ENCODE measurements at places on chromosomes 5 and 9. TPM values are rescaled to one million over a fixed set of nuclear protein-coding genes. Genes with fewer than 3 reads are reported as not detected.

TPPP gene
- 7.4 TPM for total RNA-seq

FOXD4L3 gene
- 0.12 TPM for total RNA-seq

SPINK7 gene
- total RNA-seq: not detected

ROPN1L gene
- total RNA-seq: 2.1 TPM

SETX gene
- total RNA-seq: 19.8 TPM

ZNF883 gene
- 0.85 TPM for total RNA-seq

ANKRD33B gene
- total RNA-seq: 11.4 TPM

CCNO gene
- 4.3 TPM for total RNA-seq

SMIM33 gene
- total RNA-seq: not detected

OCLN gene
- total RNA-seq: 14.8 TPM

DTWD2 gene
- 1.2 TPM for total RNA-seq

PLAC8L1 gene
- 0.31 TPM for total RNA-seq

KIF12 gene
- 2.0 TPM for total RNA-seq

APBA1 gene
- total RNA-seq: 0.16 TPM

PITX1 gene
- 31.1 TPM for total RNA-seq

CCL27 gene
- total RNA-seq: not detected

PCDHA10 gene
- total RNA-seq: 0.01 TPM

HACD4 gene
- total RNA-seq: 0.96 TPM

LCN15 gene
- not detected for total RNA-seq

CRB2 gene
- total RNA-seq: 0.09 TPM

GRXCR2 gene
- not detected for total RNA-seq

AQP3 gene
- total RNA-seq: 22.7 TPM

SCGB3A2 gene
- total RNA-seq: not detected

MSX2 gene
- total RNA-seq: 4.6 TPM

TYRP1 gene
- not detected for total RNA-seq

ANKRD18A gene
- total RNA-seq: 8.7 TPM

IFNA5 gene
- total RNA-seq: not detected

POU5F2 gene
- not detected for total RNA-seq

RMND5B gene
- total RNA-seq: 30.9 TPM

ISCA1 gene
- total RNA-seq: 47.2 TPM

SIT1 gene
- total RNA-seq: not detected

SPATA31A7 gene
- total RNA-seq: not detected

SHLD3 gene
- total RNA-seq: 2.3 TPM

DMRTA1 gene
- total RNA-seq: 0.53 TPM

OBP2B gene
- not detected for total RNA-seq

PCDHGA9 gene
- total RNA-seq: 0.07 TPM

CCIN gene
- not detected for total RNA-seq

ADAMTS6 gene
- total RNA-seq: 0.10 TPM

TLR4 gene
- total RNA-seq: 0.15 TPM

TNPO1 gene
- 99.5 TPM for total RNA-seq

UHRF2 gene
- total RNA-seq: 28.9 TPM

ADAMTS2 gene
- total RNA-seq: 0.10 TPM

BTF3 gene
- 1,119 TPM for total RNA-seq

NUTM2G gene
- total RNA-seq: not detected

SLC34A1 gene
- not detected for total RNA-seq

CCL28 gene
- 0.03 TPM for total RNA-seq

FBP2 gene
- 0.06 TPM for total RNA-seq

ANKRD31 gene
- 0.05 TPM for total RNA-seq

RXRA gene
- 33.9 TPM for total RNA-seq
